Astrocyte (in vitro differentiated cells and primary cell): ENCODE measurements at places on chromosomes 7 and 10. TPM values are rescaled to one million over a fixed set of nuclear protein-coding genes. Genes with fewer than 3 reads are reported as not detected.

The ABLIM1 gene
- 70.0 and 70.1 TPM in 2 replicates for total RNA-seq

The RHBDD2 gene
- 54.7 and 55.0 TPM in 2 replicates for total RNA-seq

The STAM gene
- 43.0 and 43.4 TPM in 2 replicates for total RNA-seq

The GATA3 gene
- 11.8 and 17.6 TPM in 2 replicates for total RNA-seq

The OR2A12 gene
- total RNA-seq, result not detected in 2 replicates

The MMP21 gene
- not detected in 2 replicates for total RNA-seq

The PDZD7 gene
- total RNA-seq, result 2.2 and 4.5 TPM in 2 replicates

DNA sequence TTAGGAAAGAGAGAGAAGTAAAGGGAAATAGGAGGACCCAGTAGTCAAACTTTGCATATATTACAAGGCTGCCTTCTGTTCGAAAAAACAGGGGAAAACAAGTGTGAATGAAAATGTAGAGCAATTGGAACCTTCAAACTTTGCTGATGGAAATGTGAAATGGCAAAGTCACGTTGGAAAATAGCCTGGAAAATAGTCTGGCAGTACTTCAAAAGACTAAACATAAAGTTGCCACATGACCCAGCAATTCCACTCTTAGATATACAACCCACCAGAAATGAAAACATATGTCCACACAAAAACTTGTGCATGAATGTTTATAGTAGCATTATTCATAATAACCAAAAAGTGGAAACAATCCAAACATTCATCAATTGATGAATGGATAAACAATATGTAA is 78.6 kb upstream of the IFRD1 start:
- DNase-seq, result no peak
- no peaks in the 10 kb centered on the region for H3K4me1 ChIP-seq
- H3K27me3 ChIP-seq, result no peaks in the 10 kb centered on the region
- no peaks in the 10 kb centered on the region for H3K36me3 ChIP-seq
- no peak overlapping the region for H3K27ac ChIP-seq
- no peak overlapping the region for H3K4me3 ChIP-seq

GRCh38 chr7:154672659-154673415 is 330.1 kb downstream of the PAXIP1 start:
- peaks cover 5% of the 10 kb centered on the region for H3K4me1 ChIP-seq
- DNase-seq, result peak; percentile 55
- no peak overlapping the region for H3K27ac ChIP-seq
- H3K4me3 ChIP-seq, result no peak overlapping the region
- H3K27me3 ChIP-seq, result no peaks in the 10 kb centered on the region
- H3K36me3 ChIP-seq, result no peaks in the 10 kb centered on the region

DNA sequence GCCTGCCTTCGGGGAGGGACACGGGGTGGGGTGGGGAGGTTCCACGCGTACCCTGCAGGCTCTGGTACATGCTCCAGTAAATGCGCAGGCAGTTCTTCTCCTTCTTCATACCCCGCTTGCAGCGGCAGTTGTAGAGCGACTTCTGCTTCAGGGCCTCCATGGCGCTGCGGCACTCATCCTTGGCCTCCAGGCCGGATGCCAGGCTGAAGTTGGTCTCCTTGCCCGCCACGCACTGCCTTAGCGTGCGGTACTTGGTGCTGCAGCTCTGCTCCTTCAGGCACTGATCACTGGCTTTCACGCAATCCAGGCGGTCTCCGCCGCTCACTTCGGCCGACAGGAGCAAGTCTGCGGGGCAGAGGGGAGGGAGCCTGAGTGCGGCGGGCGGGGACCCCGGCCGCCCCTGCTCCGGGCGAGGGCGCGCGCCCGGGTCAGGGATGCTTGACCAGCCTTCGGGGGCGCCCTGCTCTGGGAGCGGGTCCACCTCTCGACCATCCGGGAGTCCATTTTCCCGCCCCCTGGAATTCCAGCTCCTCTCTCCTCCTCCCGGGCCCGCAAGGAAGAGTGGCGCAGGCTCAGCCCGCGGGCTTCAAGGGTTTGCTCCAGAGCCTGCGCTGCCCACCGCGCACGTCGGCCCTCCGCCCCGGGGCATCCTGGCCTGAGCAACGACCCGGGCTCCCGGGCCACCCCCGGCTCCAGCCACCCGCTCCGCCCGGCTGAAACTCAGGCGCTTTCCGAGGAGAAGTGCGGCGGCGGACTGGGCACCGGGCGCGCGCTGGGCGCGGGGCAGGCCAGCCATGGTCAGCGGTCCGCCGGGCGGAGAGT is 2.0 kb downstream of the GFRA1 start:
- no peak for DNase-seq
- no peak overlapping the region for H3K27ac ChIP-seq
- peak overlapping the region; percentile 70 for H3K4me3 ChIP-seq
- peaks cover 6% of the 10 kb centered on the region for H3K4me1 ChIP-seq

DNA sequence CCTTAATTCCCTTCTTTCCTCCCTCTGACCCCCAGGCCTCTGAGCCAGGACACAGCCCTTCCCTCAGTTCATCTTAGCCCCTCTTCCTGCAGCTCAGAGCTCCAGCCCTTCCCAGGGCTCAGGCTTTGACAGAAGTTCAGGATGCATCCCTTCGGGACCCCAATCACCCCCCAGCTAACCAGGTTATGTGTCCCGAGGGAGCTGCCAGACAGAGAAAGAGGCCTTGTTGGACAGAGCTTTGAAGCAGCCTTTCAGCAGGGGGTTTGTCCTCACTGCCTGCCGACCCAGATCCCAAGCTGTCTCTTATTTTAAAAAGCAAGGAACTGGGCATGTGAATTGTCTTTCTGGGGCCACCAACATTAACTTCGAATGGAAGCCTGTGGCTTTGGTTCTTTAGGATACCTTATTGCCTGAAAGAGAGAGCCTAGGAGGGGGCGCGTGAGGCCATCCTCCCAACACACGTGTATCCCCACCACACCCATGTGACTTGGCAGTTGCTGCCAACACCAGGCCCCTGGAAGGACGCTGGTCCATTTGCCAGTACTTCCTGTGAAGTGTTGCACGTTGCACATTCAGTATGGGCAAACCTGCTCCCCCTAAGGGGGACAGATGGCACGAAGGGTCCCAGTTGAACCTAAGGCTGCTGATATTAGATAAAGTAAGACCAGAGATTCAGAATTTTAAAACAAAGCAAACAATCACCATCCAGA is 858 bp downstream of the CCDC136 start:
- H3K27me3 ChIP-seq, result peaks cover 4% of the 10 kb centered on the region
- H3K4me1 ChIP-seq, result peaks cover 12% of the 10 kb centered on the region
- H3K36me3 ChIP-seq, result no peaks in the 10 kb centered on the region
- H3K27ac ChIP-seq, result no peak overlapping the region
- DNase-seq, result no peak

DNA sequence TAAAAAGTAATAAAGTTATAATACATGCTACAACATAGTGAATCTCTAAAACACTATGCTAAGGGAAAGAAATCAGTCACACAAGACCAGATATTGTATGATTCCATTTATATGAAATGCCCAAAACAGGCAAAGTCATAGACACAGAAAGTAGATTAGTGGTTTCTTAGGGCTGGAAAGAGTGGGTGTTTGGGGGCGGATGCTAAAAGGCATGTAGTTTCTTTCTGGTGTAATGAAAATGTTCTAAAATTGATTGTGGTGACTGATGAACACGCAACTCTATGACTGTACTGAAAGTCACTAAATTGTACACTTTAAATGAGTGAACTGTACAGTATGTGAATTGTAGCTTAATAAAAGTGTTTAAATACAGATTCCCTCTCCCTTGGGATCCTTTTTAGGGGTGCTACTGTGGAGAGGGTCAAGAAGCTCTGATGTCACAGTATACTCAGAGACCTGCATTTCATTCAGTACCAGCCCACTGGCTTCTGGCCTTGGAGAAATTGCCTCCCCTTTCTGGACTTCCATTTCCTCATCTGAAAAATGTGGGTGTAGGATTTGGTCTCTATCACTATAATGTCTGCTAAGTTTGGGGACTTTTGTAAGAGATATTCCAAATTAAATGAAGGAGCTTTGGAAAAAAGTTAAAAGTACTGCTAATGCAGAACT is 46.4 kb downstream of the AOAH start:
- H3K36me3 ChIP-seq, result no peaks in the 10 kb centered on the region
- H3K27ac ChIP-seq, result no peak overlapping the region
- no peak for DNase-seq
- no peak overlapping the region for H3K4me3 ChIP-seq
- no peaks in the 10 kb centered on the region for H3K4me1 ChIP-seq

- no peaks in the 10 kb centered on the region for H3K27me3 ChIP-seq
- no peak for DNase-seq
- H3K36me3 ChIP-seq, result no peaks in the 10 kb centered on the region
- no peak overlapping the region for H3K4me3 ChIP-seq
- H3K4me1 ChIP-seq, result peaks cover 56% of the 10 kb centered on the region
These were observed 39.1 kb upstream of the CALD1 start for GRCh38 chr7:134740376-134740775.

- H3K4me1 ChIP-seq, result no peaks in the 10 kb centered on the region
- H3K27me3 ChIP-seq, result peaks cover 2% of the 10 kb centered on the region
- DNase-seq, result no peak
- no peaks in the 10 kb centered on the region for H3K36me3 ChIP-seq
- no peak overlapping the region for H3K4me3 ChIP-seq
- no peak overlapping the region for H3K27ac ChIP-seq
These were observed 9.7 kb downstream of the ADRA2A start for GRCh38 chr10:111086574-111086973.

DNA sequence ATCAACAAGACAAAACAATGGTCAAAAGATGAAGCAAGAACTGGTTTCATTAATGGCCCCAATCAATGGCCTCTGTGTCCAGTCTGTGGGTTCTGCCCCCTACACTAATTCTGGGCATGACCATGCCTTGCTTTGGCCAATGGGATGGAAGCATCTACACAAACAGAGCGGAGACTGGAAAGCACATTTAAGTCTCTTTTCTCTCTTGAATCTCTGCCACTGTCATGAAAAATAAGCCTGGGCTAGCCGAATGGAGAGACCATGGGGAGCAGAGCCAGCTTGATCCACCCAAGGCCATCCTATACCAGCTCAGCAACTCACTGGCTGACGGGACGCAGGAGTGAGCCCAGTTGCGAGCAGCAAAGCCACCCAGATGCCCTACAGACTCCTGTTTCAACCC is 30.9 kb downstream of the ANKRD16 start:
- no peaks in the 10 kb centered on the region for H3K27me3 ChIP-seq
- no peaks in the 10 kb centered on the region for H3K36me3 ChIP-seq
- no peak overlapping the region for H3K4me3 ChIP-seq
- no peaks in the 10 kb centered on the region for H3K4me1 ChIP-seq
- no peak overlapping the region for H3K27ac ChIP-seq

GRCh38 chr7:106052681-106053080 is 59.4 kb downstream of the SYPL1 start:
- no peak for DNase-seq
- no peaks in the 10 kb centered on the region for H3K4me1 ChIP-seq
- H3K27me3 ChIP-seq, result peaks cover 15% of the 10 kb centered on the region
- H3K36me3 ChIP-seq, result no peaks in the 10 kb centered on the region
- H3K27ac ChIP-seq, result no peak overlapping the region
